Caki2 (cell line): ENCODE measurements at places on chromosomes 6 and 20.

- DNase-seq, result peak; percentile 10
These were observed 3.9 kb downstream of the DOK5 start for GRCh38 chr20:54479138-54479906.

DNA sequence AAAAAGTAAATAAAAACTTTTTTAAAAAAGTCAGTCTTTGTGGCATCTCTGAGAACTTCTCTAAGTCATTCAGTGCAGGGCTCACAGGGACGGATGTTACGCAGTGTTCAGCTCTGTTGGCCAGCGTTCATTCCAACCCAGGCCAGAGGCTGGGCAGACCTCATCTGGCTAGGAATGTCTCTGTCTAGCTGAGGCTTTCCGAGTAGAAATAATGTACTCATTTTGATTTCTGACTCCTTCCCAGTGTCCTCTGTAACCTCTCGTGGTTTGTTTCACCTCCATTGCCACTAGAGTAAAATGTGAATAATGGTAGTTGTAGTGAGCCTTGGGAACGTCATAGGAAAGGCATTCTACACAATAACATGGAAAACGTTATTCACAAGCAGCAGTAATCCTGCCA, 135.1 kb downstream of the TMEM242 start:
- DNase-seq, result no peak

DNA sequence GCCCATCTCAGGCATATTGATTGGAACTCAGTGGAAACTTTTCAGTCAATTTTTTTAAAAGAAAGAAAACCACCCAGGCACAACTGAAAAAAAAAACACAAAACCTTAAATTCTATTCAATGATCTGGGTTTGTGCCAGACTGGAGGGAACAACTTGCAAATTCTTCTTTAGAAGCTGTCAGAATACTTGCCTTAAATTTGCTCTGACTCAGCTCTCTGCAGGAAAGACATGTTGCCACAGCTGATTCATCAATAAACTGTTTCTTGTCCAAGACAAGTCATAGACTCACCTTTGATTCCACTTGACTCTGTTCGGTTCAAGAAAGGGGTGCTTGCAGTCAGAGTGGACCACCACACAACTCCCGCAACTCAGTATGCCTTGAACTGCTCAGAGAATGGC, 117.8 kb upstream of the F13A1 start:
- DNase-seq, result no peak

- no peak for DNase-seq
These were observed 531.9 kb downstream of the QKI start for GRCh38 chr6:163946437-163946836.

- DNase-seq, result no peak
These were observed 155.9 kb downstream of the NRN1 start for GRCh38 chr6:5850848-5851255.

GRCh38 chr6:41224800-41225199, 3.3 kb upstream of the TREML4 start:
- DNase-seq, result no peak

- no peak for DNase-seq
These were observed 18.2 kb downstream of the SCGN start for GRCh38 chr6:25670208-25670607.

GRCh38 chr6:137777687-137778075, 89.4 kb upstream of the TNFAIP3 start:
- no peak for DNase-seq

GRCh38 chr20:50708845-50709635, 17.7 kb upstream of the RIPOR3 start:
- DNase-seq, result no peak

GRCh38 chr20:57683881-57684807, 25.7 kb downstream of the PMEPA1 start:
- DNase-seq, result no peak

- DNase-seq, result no peak
These were observed 191.0 kb upstream of the LRFN2 start for GRCh38 chr6:40778196-40778595.

DNA sequence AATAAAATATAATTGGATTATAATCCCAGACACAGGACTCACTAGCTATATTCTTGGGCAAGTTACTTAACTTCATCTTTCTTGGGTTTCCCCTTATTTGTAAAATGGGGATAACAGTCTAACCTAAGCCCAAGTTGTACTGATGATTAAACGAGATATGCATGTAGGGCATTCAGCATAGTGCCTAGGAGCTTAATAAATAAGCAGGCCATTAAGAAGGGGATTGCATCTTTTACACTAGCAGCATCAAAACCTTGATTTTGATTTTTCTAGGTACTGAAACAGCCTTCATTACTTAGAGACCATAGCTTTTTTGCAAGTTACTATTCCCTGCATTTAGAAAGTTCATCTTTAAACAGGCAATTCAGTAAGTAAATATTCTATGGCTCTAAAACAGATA, 2.2 kb upstream of the QKI start:
- DNase-seq, result no peak

- no peak for DNase-seq
These were observed 28.1 kb downstream of the RNF24 start for GRCh38 chr20:3987296-3987695.

- DNase-seq, result no peak
These were observed 24.1 kb upstream of the HINT3 start for GRCh38 chr6:125932451-125932795.

DNA sequence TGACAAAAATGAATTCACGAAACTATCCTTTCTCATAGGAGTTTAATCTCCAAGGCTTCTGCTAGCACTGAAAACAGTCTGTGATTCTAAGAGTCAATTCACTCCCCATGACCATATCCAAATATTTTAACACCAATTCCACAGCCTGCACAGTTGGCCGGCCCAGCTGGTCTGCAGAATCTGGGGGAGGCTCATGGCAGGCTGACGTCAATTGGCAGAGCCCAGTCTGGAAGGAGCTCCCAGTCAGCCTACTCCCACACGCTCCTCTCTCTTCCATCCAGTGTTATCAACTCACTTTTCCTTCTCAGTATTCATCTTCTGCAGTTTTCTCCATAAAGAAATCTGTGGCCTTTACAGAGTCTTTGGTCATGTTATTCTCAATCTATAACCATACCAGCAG, 111.0 kb downstream of the TBXT start:
- DNase-seq, result no peak

DNA sequence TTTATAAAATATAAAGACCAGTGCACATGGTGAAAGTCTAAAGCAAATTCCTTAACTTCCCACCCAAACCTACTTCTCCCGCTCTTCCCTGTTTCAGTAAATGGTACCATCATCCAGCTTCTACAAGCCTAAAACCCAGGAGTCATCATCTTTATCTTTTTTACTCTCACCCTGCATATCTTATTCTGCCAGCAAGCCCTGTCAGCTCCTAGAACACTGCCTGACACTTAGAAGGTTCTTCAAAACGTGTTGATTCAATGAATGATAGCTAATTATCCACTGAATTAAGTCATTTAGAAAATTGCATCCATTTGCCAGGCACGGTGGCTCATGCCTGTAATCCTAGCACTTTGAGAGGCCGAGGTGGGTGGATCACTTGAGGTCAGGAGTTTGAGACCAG, 185.7 kb downstream of the TFAP2B start:
- no peak for DNase-seq

GRCh38 chr20:53751620-53752318, 158.1 kb upstream of the ZNF217 start:
- no peak for DNase-seq

DNA sequence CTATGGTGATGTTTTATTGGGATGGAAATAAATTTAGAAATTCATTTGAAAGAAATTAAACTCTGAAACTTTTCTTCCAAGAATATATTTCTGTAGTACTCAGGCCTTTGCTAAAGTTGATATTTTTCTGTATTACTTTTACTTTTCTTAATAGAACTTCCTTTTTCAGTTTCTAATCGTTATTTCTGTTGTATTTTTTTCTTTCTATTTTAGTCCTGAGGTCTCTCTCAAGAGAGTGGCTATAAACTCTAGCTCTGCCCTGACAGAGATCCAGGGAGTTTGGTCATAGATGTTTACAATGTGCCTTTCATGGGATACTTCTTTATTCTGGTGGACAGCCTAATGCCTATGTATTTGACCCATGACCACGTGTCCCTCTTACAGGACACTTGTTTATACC, 51.0 kb downstream of the OR2B6 start:
- no peak for DNase-seq

DNA sequence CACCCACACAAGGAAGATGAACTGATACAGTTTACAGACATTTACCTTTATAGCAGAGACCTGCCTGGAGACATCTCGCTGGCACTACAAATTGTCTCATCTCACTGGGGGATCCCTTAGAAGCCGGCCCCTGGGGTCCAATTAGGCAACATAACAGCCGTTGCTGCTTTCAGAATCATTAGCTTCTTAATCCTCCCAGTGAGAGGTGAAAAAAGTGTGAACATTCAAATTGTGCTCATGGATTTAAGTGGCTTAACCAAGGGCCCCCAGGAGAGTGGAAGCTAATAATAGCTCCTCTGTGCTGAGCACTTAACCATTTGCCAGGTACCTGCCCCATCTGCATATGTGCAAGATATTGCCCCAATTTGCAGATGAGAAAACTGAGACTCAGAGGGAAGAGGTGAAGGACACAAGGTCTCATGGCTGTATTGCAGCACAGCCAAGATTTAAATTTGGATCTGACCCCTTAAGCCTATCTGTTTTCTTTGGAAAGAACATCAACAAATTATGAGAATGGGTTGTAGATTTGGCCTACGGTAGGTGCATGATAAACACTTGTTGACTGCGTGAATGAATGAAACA, 101.0 kb downstream of the EYA2 start:
- DNase-seq, result no peak

DNA sequence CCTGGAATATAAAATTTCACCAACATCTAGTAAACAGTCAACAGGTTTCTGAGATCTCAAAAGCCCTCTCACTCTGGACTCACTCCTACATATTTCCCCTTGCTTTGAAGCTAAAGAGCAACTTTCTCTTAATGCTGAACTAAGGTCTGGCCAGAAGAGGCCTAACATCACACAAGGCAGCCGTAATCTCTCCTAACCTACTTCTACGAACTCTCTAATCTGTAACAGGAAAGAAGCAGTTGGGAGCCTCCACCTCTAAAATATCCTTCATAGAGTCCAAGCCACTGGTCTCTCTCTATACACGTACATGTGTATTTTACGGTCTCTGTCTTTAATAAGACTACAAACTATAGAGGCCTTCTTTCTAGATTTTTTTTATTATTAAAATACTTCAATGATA, 72.0 kb downstream of the REV3L start:
- DNase-seq, result no peak

GRCh38 chr6:170152989-170153388, 137.9 kb downstream of the DLL1 start:
- DNase-seq, result peak; percentile 62

DNA sequence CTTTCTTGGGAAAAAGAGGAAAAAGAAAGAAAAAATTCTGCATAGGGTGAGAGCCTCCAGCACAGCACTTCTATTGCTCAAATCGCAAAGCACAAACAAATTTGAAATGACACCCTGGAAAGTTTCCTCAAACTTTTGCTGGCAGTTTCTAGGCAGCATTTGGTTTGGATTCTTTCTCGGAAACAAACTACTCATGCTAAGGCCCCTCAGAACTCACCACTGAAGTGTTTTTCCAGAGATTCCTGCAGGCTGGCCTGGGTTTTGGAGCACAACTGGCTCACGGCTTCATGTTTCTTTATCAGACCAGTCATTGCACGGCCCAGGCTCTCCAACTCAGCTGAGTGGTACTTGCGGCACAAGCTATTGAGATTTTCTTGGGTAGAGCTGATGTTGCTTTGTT, 237.8 kb downstream of the SYNE1 start:
- DNase-seq, result no peak

- no peak for DNase-seq
These were observed 76.7 kb downstream of the CEP162 start for GRCh38 chr6:84150705-84151104.

DNA sequence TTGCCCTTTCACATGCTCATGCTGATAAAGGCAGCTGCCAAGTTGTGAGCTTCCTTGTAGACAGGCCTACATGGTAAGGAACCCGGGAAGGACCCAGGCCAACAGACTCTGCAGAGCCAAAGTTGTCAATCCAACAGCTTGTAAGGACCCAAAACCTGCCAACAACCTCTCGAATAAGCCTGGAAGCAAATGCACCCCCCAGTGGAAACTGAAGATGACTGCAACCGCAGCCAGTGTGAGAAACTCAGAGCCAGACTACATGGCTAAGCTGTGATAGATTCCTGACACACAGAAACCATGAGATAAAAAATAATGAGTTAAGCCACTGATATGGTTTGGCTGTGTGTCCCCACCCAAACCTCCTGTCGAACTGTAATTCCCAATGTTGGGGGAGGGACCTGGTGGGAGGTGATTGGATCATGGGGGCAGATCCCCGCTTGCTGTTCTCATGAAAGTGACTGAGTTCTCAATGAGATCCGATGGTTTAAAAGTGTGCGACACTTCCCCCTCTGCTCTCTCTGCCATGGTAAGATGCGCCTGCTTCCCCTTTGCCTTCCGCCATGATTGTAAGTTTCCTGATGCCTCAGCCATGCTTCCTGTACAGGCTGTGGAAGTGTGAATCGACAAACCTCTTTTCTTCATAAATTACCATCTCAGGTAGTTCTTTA, 18.8 kb upstream of the CLPSL2 start:
- no peak for DNase-seq

DNA sequence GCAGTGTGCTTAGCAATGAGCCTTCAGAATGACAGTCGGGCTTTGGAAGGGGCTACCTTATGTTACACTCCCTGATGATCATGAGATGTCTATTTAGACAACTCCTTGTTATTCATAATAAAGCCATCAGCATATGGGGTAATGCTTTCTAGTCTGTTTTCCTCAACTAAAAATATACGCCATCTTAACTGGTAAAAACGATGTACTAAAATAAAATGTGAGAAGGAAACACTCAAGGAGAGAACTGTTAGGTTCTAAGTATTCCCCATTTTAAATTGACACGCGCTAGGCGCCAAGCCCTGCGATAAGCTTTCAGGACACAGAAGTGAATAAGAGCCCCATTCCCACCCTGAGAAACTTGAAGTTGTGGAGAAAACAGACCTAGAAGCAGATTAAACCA, 43.6 kb downstream of the SOD2 start:
- no peak for DNase-seq

GRCh38 chr6:57075092-57075491, 14.9 kb upstream of the ZNF451 start:
- DNase-seq, result no peak

DNA sequence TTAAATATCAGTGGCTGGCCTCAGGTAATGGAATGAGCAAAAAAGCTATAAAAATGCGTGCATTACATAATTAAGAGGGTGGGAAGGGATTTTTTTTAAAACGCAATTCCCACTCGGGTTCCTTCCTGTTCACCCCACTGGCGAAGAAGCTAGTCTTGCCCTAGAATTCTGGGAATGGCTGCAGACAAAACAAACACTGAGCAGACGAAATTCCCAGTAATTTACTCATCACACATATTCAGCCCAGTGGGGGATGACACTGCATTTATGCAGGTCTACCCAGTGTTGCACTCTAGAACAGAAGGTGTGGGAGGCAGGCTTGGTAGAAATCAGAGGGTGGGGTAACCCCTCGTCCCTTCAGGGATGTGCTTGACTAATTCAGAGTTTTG, 2695.0 kb upstream of the DEFB115 start:
- peak; percentile 99 for DNase-seq

DNA sequence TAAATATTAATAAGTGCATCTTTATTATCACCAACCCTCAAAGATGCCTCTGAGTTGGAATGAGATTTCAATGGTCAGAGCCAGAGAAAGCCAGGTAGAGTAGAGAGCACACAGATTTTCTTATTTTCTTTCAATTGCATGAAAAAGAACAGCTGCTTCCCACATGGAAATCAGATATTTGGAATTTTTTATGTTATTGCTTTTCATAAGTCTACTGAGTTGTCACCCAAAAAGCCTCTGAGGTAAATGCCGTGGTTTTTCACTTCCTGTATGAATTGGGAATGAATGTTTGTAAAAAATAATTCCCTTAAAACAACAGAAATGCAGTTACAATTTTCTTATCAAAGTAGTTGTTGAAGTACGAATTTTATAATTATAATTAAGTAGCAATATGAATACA, 563.1 kb downstream of the RFPL4B start:
- DNase-seq, result no peak
